ENCODE measurements at places on chromosomes 4 and X. TPM values are rescaled to one million over a fixed set of nuclear protein-coding genes. Genes with fewer than 3 reads are reported as not detected.

Gene PPP4R3C
- polyA plus RNA-seq: not detected

Gene OTC
- polyA plus RNA-seq: not detected

DNA sequence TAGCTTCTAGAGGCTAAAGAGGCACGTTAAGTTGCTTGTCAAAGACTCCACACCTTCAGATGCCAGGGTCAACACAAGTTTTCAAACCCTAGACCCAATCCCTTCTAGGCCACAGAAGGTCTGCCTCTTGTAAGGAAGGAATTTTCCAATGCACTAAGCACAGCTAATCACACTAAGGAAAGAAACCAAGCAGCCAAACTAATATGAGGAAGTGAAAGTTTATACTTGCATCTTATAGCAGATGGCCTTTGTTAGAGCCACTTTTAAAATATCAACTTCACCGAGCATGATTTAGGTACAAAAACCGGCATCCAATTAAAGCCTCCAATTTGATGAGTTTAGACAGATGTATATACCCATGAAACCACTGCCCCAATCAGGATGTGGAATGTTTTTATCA lies 9.9 kb downstream of the FHL1 start:
- H3K27ac ChIP-seq: no peak overlapping the region
- no peaks in the 10 kb centered on the region for H3K36me3 ChIP-seq
- no peaks in the 10 kb centered on the region for H3K4me1 ChIP-seq

GRCh38 chrX:153379971-153380581 lies 21.1 kb downstream of the PNMA6E start:
- no peak overlapping the region for H3K4me3 ChIP-seq
- no peaks in the 10 kb centered on the region for H3K4me1 ChIP-seq
- no peak for DNase-seq
- no peaks in the 10 kb centered on the region for H3K27me3 ChIP-seq

- no peaks in the 10 kb centered on the region for H3K36me3 ChIP-seq
- no peak overlapping the region for H3K4me3 ChIP-seq
- H3K27ac ChIP-seq: no peak overlapping the region
- H3K27me3 ChIP-seq: no peaks in the 10 kb centered on the region
- DNase-seq: no peak
- peaks cover 5% of the 10 kb centered on the region for H3K4me1 ChIP-seq
Measured at GRCh38 chr4:83248486-83248885, 36.1 kb downstream of the COQ2 start.

DNA sequence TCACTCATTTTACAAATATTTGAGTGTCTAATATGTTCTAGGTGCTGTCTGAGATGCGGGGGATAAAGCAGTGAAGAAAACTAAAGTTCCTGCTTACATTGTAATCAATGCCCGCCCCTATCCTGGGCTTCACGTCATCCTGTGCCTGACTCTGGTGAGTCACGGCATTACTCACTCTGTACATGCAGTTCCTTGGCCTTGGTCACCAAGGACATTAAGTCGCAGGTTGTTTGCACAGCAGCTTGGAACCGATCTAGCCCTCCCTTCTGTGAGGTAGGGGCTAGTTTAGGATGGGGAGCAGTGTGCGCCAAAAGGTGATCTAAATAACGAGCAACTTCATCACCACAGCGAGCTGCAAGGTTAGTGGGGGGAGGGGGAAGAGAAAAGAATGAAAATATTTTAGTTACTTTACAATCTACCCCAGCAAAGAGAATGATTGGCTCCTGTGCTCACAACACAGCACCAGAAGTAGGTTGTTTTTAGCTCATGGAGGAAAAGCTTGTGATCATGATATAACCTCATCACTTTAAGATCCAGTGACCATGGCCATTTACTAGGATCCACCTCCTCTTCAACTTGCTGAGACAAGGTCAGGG lies 48.0 kb upstream of the HDAC8 start:
- peak overlapping the region; percentile 64 for H3K27ac ChIP-seq
- DNase-seq: peak; percentile 45
- peaks cover 3% of the 10 kb centered on the region for H3K27me3 ChIP-seq
- H3K4me3 ChIP-seq: no peak overlapping the region

GRCh38 chr4:101290654-101291053 lies 56.7 kb downstream of the PPP3CA start:
- no peak overlapping the region for H3K27ac ChIP-seq
- H3K36me3 ChIP-seq: no peaks in the 10 kb centered on the region
- H3K4me1 ChIP-seq: no peaks in the 10 kb centered on the region
- H3K27me3 ChIP-seq: no peaks in the 10 kb centered on the region
- H3K4me3 ChIP-seq: no peak overlapping the region
